ENCODE measurements at places on chromosomes 6 and 20.

GRCh38 chr6:135830452-135830881, 21.0 kb upstream of the PDE7B start:
- H3K27ac ChIP-seq = no peak overlapping the region
- no peak for DNase-seq
- H3K4me1 ChIP-seq = no peaks in the 10 kb centered on the region
- H3K36me3 ChIP-seq = no peaks in the 10 kb centered on the region

- H3K4me1 ChIP-seq = peaks cover 11% of the 10 kb centered on the region
- H3K27ac ChIP-seq = no peak overlapping the region
Measured at GRCh38 chr6:169963581-169964297, 212.3 kb downstream of the ERMARD start.

DNA sequence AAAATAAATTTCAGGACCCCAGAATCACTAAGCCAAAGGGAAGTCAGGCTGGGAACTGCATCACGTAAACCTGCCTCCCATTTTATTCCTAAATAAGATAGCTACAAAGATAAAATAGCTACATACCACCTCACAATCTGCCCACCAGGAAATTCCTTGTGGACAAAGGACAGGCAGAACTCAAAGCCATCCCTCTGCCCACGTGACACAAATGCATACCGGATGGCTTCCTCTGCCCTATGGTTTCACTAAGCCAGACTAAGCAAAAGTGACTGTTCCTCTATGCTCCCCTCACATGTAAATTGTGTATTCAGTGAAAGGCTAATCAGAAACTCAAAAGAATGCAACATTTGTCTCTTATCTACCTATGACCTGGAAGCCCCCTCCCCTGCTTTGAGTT, 15.0 kb downstream of the MBOAT1 start:
- no peak overlapping the region for H3K4me3 ChIP-seq
- peaks cover 2% of the 10 kb centered on the region for H3K4me1 ChIP-seq
- no peaks in the 10 kb centered on the region for H3K36me3 ChIP-seq
- H3K27me3 ChIP-seq = no peaks in the 10 kb centered on the region
- H3K27ac ChIP-seq = no peak overlapping the region

DNA sequence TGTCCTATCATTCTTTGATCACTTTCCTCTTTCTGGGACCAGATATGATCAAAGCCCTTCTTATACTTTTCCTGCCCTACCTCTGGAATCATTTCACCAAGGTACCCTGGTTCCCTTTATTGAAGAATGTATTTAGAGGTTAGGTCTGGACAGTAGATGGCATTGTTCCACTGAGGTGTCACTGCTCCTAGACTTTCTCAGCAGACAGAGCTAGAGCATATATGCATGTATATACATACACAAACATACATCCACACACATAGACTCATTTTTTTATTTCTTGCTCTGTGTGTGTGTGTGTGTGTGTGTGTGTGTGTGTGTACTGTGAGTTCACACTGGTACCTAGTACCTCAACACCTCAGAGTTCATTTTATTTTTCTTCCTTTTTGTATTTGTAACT, 40.9 kb downstream of the PTPRA start:
- H3K4me1 ChIP-seq = peaks cover 13% of the 10 kb centered on the region
- no peak overlapping the region for H3K27ac ChIP-seq
- DNase-seq = no peak
- H3K27me3 ChIP-seq = no peaks in the 10 kb centered on the region
- H3K4me3 ChIP-seq = no peak overlapping the region

DNA sequence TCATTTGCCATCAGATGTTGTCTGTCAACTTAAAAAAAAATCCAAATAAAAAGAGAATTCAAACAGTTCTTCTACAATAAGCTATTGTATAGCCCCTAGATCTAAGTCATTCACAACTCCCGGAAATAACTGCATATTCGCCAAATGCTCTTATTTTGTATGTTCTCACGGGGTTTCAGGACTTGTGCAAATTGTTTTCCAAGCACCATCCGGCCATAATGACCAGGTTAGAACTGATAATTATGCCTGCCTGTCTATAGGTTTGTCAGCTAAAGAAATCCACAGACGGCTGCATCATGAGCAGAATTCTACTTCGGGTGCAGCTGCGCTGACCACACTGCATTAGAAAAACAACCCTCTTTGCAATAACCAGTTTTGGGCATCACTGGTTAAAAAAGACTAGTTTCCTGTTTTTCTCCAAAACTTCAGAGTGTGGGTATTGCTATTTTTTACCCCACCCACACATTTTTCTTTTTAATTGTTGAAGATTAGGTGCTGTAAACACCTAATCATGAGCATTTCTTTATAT, 87.7 kb downstream of the HIVEP2 start:
- H3K36me3 ChIP-seq = peaks cover 26% of the 10 kb centered on the region
- peak; percentile 25 for DNase-seq
- H3K4me1 ChIP-seq = peaks cover 83% of the 10 kb centered on the region
- H3K27ac ChIP-seq = peak overlapping the region; percentile 75

GRCh38 chr20:35431621-35432429, 6.2 kb downstream of the GDF5 start:
- DNase-seq = no peak
- H3K27ac ChIP-seq = no peak overlapping the region
- no peaks in the 10 kb centered on the region for H3K4me1 ChIP-seq
- peaks cover 4% of the 10 kb centered on the region for H3K27me3 ChIP-seq

- no peak overlapping the region for H3K27ac ChIP-seq
- DNase-seq = no peak
- peaks cover 11% of the 10 kb centered on the region for H3K36me3 ChIP-seq
- H3K27me3 ChIP-seq = no peaks in the 10 kb centered on the region
- peaks cover 27% of the 10 kb centered on the region for H3K4me1 ChIP-seq
Measured at GRCh38 chr6:163487606-163488005, 73.1 kb downstream of the QKI start.

DNA sequence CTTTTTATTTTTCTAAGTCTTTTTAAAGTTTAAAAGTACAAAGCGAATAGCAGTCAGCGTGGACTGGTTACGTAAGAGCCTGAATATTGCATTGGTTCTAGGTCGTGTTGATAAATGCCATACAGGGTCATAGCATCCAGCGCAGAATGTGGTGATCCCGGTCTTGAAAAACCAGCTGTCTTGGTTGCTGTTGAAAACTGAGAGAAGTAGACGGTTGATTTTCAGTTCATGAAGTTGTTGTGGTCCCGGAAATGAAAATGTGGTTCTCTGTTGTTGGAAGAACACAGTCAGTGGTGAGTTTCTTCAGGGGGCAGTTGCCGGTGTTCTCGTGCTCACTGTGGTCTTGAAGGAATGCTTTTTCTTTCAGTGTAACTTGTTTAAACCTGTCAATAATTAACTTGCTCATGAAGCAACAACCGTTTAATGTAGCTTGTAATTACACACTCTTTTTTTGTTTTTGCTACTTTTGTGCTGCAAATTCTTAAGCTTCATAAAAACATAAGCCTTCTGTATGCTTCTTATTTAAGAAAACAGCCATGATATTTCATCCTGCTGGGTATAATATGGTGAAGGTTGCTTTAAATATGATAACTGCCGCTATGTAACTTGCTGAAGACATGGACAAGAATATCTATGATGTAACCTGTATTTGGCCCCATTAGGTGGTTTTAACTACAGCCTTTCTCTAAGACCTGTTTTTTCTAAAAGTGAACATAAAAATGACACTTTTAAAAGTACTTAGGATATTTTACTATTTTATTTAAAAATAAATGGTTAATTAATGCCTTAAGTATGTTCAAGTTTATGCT, 64.8 kb upstream of the KIF25 start:
- H3K27ac ChIP-seq = no peak overlapping the region
- H3K27me3 ChIP-seq = no peaks in the 10 kb centered on the region
- no peak for DNase-seq
- H3K4me3 ChIP-seq = no peak overlapping the region
- no peaks in the 10 kb centered on the region for H3K36me3 ChIP-seq

DNA sequence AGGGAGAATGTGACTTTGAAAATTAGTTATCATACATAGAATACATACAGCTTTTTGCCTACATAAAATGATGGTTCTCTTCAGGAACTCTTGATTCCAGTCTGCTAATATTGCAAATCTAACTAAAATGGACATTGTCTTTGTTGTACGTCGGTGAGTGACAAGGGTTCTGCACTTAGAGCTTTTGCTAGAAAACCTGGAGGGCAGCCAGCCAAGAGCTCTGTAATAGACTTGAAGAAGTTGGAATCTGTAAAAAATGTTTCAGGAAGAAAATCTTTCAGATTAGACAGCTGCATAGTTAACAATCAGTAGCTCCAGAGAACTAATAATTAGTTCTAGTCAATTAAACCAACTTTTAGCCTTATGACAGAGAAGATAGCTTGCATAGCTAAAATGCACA, 138.3 kb downstream of the FLRT3 start:
- DNase-seq = no peak
- H3K27ac ChIP-seq = no peak overlapping the region
- no peak overlapping the region for H3K4me3 ChIP-seq
- H3K27me3 ChIP-seq = no peaks in the 10 kb centered on the region
- no peaks in the 10 kb centered on the region for H3K36me3 ChIP-seq

DNA sequence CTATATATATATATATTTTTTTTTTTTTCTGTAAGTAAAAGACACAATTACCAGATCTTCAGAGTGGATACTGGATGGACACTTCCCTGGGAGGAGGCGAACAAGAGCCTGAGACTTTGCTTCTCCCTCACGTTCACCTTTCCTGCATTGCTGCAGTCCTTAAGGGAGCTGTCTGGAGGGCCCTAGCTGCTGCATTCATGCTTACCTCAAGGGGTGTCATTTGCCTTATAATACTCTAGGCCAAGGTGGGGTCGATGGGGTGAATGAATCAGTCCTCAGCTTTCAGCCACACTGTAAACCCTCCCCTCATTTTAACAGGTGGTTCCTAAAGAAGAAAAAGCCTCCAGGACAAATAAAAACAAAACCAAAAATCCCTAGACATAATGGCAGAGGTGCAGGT, 34.8 kb upstream of the CD83 start:
- no peak overlapping the region for H3K4me3 ChIP-seq
- no peak overlapping the region for H3K27ac ChIP-seq
- H3K27me3 ChIP-seq = no peaks in the 10 kb centered on the region
- no peaks in the 10 kb centered on the region for H3K36me3 ChIP-seq
- DNase-seq = no peak

Data from stimulated activated naive B cell treated with anti-CD40 and anti-IgM and Interleukin-4, amounts not matched to agents 10 μg/mL and 1 μg/mL and 100 μg/mL, for 72 hours (primary cell).